ENCODE measurements at places on chromosomes 6 and 20.
A peak's percentile ranks its signal among the peaks of the same experiment; 100 is the strongest.

GRCh38 chr6:30819297-30819917 lies 64.9 kb upstream of the DDR1 start:
- no peak for DNase-seq

DNA sequence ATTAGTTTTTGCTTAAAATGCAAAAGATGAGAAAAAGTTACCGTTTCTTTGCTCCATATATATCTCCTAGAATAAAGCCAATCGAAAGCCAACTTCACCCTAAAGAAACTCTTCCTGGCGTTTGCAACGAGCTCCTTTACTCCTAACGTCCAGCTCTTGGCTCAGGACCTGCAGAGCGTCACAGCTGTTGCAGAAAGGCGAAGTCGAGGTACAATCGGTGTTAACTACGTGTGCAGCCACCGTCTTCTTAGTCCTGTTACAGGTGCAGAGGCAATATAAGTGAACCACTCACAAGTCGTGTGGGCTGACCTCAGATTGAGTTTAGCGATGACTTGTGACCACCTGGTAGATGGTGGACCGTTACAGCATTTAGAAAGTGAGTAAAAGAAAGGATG lies 113.1 kb downstream of the TRIM27 start:
- DNase-seq: peak; percentile 27

GRCh38 chr6:143271024-143271423 lies 179.5 kb downstream of the ADAT2 start:
- no peak for DNase-seq

DNA sequence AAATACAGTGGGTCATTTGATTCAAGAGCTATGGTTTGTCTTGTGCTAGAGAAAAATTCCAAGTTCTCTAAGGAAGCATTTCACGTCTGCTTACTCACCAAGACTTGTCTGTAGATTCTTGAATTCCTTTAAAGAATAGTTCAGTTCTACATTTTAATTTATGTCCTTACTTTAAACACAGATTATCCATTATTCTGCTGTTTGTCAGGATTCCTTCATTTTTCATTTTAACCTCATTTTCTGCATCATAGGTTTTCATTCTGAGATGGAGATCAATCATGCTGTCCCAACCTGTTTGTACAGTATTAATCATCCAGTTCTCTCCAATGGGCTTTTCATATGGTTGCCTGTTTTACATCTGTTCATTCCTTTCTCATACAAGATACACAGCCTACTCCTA lies 24.5 kb upstream of the POPDC3 start:
- DNase-seq: no peak

DNA sequence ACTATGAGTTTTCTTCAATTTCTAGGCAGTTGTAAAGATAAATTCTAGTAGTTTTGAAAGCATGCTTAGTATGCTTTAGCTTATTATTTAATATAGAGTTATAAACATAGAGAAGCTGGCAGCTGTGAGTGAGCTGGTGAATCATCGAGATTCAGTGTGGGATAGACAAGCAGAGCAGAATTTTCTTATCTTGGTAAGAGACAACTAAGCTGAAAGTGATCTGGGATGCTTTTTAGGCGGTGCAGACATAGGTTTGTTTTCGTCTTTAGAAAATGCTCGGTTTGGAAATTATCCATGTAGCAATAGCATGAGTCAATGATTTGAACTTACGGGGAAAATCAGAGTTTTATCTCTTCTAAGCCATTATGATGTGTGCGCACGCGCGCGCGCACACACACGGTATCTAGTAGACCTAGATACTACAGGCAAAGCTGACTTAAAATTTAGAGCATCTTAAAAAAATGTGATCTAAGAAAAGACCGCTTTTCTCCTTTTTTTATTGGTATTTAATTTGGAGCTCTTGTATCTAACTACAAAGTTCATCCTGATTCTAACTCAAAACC lies 128.3 kb upstream of the MAP3K7 start:
- no peak for DNase-seq

- DNase-seq: no peak
Measured at GRCh38 chr6:154487367-154488247, 22.9 kb downstream of the CNKSR3 start.

DNA sequence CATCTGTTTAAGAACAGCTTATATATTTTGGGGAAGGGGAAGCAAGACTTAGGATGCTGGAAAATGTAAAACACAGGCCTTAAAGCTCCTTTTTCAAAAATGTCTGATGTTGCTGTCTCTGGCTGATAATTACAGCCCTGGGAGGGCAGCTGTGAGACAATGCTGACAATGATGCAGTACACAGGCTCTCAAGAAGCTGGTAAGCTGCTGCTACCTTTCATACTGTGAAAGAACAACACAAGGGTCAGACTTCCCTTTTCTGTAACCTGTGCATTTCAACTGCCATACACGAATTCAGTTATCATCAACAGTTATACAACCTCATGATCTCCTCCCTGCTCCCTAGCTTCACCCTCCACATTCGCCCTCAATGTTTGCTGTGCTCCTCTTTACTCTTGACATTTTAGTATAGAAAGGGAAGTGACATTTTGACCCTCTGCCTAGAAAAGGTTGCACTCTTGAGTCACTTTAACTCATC lies 25.2 kb downstream of the MAP7 start:
- DNase-seq: peak; percentile 46

DNA sequence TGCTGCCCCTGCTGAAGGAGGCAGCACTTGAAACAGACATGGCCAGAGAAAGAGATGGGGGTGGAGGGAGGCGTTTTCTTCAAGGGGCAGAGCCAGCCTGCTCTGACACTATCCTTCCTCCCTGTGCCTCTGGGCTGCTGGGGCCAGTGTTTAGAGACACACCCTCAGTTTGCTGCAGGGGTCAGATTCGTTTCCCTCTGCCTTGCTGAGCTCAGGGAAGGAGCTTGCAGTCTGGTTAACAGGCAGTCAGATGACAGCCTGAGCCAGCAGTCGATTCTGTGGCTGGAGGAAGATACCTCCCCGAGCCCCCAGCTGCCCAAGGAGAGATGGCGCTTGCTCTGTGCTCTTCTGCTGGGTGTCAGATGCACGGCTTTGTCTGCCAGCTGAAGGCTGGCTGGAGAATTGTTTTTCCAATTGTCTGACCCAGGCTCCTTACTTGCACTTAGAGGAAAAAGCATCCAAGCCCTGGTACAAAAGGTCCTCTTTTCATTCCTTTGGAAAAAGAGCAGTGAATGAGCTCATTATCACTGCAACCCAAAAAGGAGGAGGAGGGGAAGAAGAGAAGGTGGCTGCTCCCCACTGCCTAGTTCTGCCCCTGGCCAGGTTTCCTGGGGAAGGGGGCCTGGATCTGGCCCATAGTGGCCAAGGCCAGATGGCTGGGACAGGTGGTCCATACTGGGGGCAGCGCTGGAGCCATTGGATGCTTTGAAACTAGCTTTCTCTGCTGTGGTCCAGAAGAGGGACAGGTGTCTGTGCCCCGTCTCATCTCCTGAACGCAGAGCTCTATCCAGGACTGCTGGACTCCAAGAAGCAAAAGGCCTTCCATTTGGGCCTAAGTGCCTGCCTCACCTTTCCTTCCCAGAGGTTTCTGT lies 88.2 kb downstream of the TCP11 start:
- no peak for DNase-seq

GRCh38 chr6:113805173-113805790 lies 51.9 kb upstream of the MARCKS start:
- DNase-seq: no peak

DNA sequence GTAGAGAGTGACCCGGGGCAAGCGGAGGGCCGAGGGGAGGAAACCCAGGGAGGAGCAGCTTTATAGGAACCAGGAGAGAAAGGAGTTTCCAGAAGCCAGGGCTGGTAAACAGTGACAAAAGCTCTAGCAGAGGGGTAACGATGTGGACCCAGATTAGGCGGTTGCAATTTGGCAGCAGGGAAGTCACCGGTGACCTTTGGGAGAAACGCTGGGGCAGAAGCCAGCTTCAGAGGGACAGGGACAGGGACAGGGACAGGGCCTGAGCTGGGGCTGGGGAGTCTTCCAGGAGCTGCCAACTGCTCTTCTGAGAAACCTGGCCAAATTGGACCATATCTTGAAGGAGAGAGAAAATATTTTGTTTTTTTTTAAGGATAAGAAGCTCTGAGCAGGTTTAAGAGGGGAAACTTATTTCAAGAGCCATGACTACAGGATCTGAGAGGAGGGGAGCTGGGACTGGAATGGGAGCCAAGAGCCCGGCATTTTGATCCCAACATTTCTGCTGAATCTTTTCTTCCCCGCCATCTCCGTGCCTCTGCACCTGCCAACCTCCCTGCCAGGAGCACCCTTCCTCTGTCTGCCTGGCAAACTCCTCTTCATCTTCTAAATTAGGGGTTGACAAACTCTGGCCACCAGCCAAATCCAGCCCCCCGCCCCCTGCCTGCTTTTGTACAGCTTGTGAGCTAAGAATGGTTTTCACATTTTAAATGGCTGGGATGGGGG lies 22.6 kb upstream of the PREX1 start:
- DNase-seq: peak; percentile 90

GRCh38 chr6:2502998-2503674 lies 247.6 kb downstream of the MYLK4 start:
- no peak for DNase-seq

DNA sequence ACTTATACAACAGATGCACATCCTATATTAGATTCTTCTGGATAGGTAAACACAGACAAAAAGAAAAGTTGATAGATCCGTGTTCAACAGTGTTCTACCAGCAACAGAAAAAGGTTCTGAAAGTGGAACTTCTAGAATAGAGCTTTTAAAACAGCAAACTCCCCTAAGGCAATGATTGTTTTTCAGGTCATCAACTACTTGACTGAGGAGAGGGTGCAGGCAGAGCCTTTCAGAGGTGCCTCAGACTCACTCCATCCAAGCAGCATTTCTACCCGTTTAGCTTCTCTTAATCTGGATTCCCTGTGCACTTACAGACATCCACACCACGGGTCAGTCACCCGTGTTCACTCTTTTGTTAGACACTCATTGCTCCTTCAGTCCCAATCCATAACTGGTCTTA lies 28.9 kb downstream of the FYN start:
- DNase-seq: no peak

DNA sequence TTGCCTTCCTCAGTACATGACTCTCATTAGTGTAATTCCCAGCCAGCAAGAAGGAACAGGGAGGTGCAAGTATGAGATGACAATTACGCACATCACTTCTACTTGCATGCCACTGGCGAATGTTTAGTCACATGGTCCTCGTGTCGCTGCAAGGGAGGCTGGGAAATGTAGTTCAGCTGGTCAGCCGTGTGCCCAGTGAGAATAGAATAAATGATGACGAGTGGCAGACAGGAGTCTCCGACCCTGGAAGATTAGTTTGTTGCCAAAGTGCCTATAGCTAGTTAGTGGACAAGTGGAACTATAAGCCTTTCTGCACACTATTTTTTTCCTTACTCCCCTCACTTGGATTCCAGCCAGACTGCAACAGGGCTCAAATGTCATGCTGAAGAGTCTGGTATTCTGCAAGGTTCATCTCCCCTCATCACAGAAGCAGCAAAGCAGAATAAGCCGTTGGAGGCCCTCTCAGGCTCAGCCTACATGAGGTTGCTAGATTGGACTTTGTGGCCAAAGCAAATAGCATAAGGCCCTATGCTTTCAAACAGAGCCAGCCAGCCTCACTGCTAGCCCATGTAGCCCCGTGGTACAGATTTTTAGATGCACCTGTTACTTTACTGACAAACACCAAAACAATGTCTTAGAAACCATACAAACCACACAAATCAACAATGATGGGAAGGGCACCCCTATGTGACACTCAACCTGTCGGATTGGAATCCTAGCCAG lies 9.7 kb downstream of the LINC00237 start:
- DNase-seq: peak; percentile 53

DNA sequence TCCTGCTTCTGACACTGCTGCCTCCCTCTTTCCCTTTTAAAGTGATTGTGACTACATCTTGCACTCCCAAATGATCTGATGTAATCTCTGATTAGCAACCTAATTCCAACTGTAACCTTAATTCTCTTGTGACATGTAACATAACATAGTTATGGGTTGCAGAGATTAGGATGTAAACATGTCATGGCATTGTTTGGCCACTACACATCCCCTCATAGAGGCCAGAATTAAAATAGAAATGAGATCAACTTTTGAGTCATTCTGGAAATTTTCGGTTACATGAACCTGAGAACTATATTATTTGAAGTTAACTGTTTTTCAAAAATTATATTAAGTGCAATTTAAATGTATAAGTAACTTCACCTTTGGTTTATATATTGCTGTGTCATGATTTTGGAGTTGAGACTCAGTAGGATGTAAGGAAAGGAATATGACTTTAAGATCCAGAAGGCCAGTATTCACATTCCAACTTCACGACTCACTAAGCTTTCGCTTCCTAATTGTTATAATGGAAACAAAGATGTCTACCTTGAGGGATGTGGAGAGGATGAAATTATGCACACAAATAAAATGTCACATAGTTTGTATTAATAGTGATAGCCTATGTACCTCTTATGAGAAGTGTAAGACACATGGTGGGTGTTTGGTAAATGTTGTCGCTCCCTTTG lies 611.9 kb upstream of the MAP3K7 start:
- DNase-seq: no peak

GRCh38 chr6:22747571-22747970 lies 178.2 kb downstream of the HDGFL1 start:
- DNase-seq: no peak

DNA sequence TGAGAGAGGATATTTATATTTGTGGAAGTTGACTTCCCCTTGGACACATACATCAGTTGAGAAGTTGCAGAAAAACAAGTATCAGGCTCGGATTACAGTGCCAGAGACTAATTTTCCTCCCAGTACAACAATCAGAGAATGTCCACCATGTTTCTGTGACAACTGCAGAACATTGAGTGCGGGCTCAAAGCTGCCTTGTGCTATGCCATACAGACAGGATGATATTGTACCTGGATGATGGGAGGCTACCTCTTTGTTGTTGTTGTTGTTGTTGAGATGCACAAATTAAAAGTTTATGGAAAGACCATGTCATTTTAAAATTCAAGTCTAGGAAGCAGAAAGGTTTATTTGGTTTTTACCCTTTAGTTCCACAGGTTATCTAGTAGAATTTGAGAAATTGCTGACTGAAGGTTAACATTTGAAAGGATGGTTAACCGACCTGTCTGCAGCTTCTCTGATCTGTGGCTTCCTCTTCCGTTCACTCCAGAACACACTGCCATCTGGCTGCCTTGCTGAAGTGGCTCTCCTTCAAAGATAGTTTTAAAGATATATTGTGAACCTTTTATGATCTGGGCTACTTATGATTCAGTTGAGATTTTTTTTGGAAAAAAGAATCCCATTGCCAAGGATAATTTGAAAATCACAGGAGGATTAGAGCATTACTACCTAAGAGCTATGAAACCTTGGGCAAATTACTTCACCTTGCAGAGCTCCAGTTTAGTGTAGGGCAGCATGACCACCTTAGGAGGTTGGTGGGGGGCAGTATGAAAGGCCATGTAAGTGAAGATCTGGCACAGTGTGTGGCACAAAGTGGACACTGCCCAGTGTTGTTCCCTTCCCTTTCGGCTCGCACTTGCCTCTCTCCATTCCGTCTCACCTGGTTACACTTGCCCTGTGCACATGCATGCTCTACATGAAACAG lies 15.9 kb downstream of the TMEM200A start:
- DNase-seq: no peak

DNA sequence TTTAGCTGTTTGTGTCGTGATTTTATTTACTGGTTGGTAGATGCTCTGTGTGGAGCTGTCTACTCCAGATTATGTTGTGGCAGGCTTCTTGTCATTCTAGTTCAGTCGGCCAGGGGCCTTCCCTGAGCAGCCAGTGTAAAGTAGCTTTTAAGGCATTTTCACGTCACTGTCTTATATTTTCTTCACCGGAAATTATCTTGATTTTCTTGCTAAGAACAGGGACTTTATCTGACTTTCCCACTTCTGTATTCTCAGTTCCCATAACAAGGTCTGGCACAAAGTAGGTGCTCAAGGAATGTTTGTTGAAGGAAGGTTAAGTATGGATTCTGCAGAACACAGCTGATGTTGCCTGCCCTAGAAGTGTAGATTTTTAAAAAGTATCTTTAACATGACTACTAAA lies 868 bp downstream of the LTV1 start:
- no peak for DNase-seq

Data from NCI-H1105 treated with DMSO at 0.1 percent for 48 hours (cell line).